ENCODE measurements at places on chromosomes 16 and 17.

DNA sequence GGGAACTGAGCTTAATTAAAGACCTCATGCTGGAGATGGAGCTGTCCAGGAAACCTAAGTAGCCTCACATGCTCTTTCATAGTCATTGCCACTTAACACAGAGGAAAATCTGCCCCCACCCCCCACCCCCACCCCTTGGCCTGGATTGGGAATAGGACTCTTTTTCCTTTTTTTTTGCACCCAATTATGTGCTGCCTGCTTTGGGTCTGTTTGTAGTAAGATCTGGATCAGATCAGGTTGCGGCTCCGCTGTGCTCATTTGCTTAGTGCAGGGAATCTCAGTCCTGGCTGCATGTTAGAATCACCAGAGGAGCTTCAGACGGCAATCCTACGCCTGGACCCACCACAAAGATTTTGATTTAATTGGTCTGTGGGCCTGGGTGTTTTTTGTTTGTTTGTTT lies 219.0 kb downstream of the UTP18 start:
- no peaks in the 10 kb centered on the region for H3K4me1 ChIP-seq
- no peak overlapping the region for H3K4me3 ChIP-seq
- no peaks in the 10 kb centered on the region for H3K36me3 ChIP-seq
- H3K27ac ChIP-seq, result no peak overlapping the region
- DNase-seq, result no peak

DNA sequence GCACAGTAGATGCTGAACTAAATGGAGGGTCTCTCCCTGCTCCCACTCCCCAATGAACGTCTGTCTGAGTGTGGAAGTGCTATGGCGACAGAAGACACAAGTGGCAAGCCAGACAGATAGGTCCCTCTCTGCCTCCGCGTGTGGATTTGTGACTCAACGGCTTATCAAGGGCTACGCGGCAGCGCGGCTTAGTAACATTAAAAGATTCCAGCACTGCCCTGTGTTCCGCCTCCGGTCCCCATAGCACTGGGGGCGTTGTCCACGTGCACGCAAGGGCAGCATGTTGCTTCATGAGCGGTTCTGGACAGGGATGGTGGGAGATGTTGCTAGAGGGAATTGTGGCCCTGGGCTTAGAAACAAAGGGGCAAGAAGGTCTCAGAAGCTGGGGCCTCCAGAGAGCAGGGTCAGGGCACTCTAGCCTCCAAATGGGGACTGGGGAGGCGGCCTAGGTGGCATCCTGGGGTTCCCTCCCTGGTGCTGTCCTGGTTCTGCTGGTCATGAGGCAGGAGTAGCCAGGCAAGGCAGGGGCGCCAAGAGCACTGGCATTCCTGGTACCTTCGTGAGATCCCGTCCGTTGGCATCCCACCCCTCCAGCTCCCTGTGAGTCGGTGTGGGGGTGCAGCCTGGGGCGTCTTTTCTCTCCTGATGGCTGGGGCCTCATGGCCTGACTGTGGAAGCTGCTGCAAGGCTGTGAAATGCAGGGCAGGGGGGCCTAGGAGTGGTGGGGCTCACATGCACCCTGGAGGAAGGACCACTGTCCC lies 9.1 kb downstream of the CRHR1 start:
- no peak for DNase-seq
- H3K27ac ChIP-seq, result no peak overlapping the region
- no peaks in the 10 kb centered on the region for H3K27me3 ChIP-seq
- no peaks in the 10 kb centered on the region for H3K36me3 ChIP-seq
- H3K4me3 ChIP-seq, result no peak overlapping the region

GRCh38 chr17:14205992-14206461 lies 30.6 kb downstream of the CDRT15 start:
- H3K4me1 ChIP-seq, result no peaks in the 10 kb centered on the region
- DNase-seq, result no peak
- H3K27me3 ChIP-seq, result no peaks in the 10 kb centered on the region
- H3K36me3 ChIP-seq, result no peaks in the 10 kb centered on the region

GRCh38 chr17:75639771-75640555 lies 6.7 kb downstream of the SMIM5 start:
- DNase-seq, result no peak
- no peak overlapping the region for H3K4me3 ChIP-seq
- no peaks in the 10 kb centered on the region for H3K36me3 ChIP-seq
- no peak overlapping the region for H3K27ac ChIP-seq
- H3K27me3 ChIP-seq, result no peaks in the 10 kb centered on the region

DNA sequence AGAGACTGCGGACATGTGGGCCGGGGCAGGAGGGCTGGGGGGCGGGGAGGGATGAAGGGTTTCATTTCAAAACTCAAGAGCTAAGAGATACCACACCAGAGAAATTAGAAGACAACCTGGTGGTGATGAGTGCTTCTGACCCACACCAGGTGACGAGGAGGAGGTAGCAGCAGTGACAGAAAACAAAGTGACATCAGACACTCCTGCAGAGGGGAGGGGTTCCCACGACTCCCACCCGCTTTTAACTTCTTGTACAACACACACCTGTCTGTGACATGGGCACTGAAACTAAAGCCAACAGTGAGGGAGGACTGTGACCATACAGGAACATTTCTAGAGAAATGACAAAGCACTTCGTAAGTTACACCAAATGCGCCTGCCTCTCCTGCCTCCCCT lies 112.9 kb downstream of the ANKRD11 start:
- H3K27me3 ChIP-seq, result no peaks in the 10 kb centered on the region
- H3K4me3 ChIP-seq, result no peak overlapping the region
- peaks cover 35% of the 10 kb centered on the region for H3K4me1 ChIP-seq
- no peak for DNase-seq
- H3K27ac ChIP-seq, result no peak overlapping the region

- no peaks in the 10 kb centered on the region for H3K36me3 ChIP-seq
- H3K4me3 ChIP-seq, result no peak overlapping the region
- no peaks in the 10 kb centered on the region for H3K27me3 ChIP-seq
- peak; percentile 55 for DNase-seq
- H3K4me1 ChIP-seq, result peaks cover 13% of the 10 kb centered on the region
These were observed 2.5 kb upstream of the WFIKKN2 start for GRCh38 chr17:50832864-50833381.
